Esophagus mucosa (tissue), 1 donor: ENCODE measurements at places on chromosomes 12 and 14. TPM values are rescaled to one million over a fixed set of nuclear protein-coding genes. Genes with fewer than 3 reads are reported as not detected.
A peak's percentile ranks its signal among the peaks of the same experiment; 100 is the strongest.

DNA sequence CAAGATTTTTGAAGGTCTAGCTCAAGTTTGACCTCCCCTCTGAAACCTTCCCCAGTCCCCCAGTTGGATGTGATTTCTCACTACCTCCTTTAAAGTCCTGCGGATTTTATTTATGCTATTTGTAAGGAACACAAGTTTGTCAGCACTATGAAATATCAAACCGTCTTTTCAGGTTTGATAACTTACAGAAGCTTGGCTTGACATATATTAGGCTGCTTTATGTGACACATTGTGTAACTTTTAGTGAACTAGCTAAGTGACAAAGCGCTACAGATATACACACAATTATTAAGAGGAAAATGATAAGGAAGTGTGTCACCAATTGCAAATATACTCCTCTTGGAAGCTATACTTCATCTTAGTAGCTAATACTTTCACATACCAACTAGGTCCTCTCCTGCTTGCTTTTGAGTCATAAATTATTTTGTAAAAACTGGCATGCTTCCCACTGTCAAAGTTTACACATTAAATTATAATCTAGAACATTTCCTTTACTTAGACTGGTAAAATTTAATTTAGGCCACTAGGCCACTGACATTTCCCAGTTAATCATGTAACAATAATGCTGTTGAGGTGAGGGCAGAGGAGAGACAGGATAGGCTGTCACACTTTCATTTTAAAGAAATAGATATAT, 149.5 kb downstream of the TMTC3 start:
- peak; percentile 23 for ATAC-seq

DNA sequence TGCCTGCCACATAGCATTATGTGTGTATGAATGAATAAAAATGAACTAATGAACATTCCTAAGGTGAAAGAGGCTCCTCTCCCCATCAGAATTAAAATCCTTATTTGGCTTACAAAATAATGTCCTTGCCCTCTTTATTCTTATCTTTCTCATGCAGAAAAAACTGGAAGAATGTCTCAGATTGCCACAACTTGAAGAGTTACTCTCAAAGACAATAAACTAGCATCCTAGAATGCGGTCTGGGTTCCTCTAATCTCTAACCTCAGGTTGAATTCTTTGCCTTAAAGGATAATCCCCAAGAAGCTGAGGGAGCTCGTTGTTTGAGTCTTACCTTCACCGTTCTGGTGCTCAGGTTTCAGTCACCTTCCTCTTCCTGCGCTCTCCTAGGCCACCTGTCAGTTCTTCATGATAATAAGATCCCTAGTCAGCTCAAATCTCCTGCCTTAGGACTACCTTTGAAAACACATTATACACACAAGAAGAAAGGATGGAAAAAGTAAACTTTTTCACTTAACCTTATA, 147.1 kb downstream of the PHLDA1 start:
- no peak for ATAC-seq

GRCh38 chr14:85336817-85337216, 193.1 kb upstream of the FLRT2 start:
- no peak for ATAC-seq

DNA sequence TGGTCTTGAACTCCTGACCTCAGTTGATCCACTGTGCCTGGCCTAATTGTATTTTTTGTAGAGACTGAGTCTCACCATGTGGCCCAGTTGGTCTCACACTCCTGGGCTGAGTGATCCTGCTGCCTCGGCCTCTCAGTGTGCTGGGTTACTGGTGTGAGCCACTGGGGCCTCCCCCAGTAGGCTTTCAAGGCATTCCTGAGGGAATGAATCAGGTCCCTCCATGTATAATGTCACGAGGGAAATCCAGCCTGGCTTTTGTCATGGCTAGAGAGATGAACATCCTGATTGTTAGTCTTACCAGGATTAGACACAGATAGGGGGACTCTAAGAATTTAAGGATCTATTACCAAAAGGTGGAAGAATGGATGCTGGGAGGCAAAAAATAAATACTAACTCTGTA, 51.9 kb downstream of the CPSF2 start:
- ATAC-seq = no peak

DNA sequence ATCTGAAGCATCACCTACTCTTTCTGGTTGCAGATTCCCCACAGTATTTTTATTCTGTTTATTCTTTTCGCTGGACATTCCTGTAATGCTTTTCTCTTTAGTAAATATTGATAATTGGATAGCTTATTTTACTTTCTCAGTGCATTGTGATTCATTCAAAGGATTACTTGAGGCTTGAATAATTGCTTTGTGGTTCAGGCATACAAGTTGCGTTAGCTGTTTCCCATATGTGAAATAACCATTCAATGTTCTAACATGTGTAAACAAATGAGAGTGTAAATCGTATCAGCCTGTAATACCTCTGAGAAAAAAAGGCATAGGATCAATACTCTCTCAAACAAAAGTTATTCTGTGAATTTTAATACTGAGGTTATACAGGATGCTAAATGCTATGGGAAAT, 1004.2 kb upstream of the SEL1L start:
- ATAC-seq = no peak

- ATAC-seq = peak; percentile 58
These were observed 450.3 kb downstream of the RMST start for GRCh38 chr12:97912943-97913342.

- no peak for ATAC-seq
These were observed 69.6 kb downstream of the TMTC2 start for GRCh38 chr12:82756303-82756702.

- ATAC-seq = no peak
These were observed 164.4 kb upstream of the GSC start for GRCh38 chr14:94934276-94934810.

DNA sequence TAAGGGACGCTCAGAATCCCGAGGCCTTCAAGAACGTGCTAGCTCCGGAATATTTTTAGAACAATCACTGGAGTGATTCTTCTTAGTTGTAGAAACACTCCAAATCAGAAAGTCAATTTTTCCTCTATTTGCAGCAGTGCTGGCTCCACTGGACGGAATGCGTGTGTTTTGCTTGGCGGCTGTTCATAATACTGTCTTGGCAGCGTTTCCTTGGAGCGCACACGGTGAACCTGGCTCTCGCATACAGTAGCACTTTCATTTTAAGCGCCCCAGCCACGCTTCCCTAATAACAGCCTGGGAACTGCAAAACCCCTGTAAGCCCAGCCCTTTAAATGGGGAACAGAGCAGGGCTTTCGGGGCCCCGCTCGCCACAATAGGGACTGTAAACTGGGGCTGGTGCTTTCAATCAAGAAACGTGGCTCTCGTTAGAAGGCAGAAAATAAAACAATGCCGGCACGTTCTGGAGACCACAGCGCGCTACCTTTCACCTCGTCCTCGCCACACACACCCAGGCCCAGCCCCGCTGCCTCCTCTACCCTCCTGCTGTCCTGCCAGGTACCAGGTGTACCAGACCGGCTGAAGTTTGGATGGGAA, 79.9 kb downstream of the BCL11B start:
- peak; percentile 60 for ATAC-seq

DNA sequence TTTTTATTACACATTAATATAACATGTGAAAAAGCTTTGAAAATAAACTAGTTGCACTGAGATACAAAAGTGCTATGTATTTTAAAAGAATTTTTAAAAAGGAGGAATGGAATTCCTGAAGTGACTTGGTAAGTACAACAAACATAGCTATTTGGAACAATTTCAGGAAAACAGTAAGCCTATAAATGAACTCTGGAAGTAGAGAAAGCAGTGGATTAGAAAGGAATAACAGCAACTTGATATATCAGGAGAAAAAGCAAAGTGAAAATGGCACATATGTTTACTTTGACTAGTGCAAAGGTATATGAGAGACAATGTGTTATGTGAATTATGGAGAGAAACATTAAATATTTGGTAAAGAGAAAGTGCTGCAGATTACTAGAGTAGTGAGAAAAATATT, 811.7 kb downstream of the C12orf50 start:
- ATAC-seq = no peak

GRCh38 chr14:34502001-34502400, 37.5 kb downstream of the EAPP start:
- ATAC-seq = no peak

- ATAC-seq = no peak
These were observed 31.2 kb downstream of the SUPT16H start for GRCh38 chr14:21352587-21352986.

GRCh38 chr14:51566831-51567582, 84.7 kb upstream of the FRMD6 start:
- ATAC-seq = no peak

GRCh38 chr12:559906-560455, 100.2 kb downstream of the B4GALNT3 start:
- ATAC-seq = no peak

DNA sequence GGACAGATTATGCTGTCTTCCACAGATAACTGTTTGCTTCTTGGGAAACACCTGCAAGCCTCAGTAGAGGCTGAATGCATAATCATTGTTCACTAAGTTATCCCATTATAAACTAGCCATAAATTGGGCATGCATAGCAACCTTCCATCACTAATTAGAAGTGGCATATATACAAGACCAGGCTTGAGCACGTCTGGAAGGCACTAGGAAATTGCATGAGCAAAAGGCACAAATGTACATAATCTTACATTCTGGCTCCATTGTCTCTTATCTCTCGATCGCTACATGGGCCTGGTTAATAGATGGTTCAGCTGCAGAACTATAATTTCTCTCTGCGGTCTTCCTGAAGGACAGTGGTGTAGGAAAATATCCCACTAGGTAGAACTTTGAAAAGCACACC, 679.2 kb downstream of the RPL10L start:
- ATAC-seq = no peak

GRCh38 chr14:81273961-81274575, 53.3 kb upstream of the GTF2A1 start:
- no peak for ATAC-seq

DNA sequence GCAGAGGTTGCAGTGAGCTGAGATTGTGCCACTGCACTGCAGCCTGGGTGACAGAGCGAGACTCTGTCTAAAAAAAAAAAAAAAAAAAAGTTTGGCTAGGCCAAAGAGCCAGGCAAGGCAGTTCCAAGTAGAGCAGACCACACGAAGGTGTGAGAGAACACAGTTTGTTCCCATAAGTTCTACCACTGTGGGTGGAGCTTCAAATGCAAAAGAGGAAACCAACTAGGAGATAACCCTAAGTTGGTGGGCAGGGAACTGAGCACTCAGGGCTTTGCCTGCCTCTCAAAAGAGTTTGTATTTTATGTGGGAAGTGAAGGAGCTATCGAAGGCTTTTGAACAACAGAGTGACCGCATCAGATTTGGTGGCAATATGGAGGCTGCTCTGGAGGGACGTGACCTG, 15.1 kb downstream of the SOCS2 start:
- ATAC-seq = no peak

DNA sequence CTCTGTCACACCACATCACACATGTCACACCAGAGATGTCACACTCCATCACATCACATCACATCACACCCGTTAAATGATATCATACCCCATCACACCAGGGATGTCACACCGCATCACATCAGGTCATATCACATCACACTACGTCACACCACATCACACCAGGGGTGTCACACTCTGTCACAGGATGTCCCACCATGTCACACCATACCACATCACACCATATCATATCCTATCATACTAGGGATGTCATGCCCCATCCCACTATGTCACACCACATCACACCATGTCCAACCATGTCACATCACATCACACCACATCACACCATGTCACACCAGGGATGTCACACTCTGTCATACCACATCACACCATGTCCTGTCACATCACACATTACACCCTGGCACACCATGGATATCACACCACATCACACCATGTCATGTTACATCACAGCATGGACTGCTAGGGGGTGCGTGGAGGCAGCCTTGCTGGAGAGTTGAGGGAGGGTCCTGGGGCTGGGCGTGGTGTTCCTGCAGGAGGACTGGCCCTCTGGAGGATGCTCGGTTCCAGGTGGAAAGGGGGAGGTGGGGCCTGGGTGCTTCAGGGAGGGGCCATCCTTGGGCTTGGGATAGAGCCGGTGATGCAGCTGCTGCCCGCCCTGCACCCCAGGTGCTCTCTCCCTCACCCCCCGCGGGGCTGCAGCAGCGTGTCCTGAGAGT, 134.6 kb downstream of the TMEM121 start:
- ATAC-seq = peak; percentile 35

DNA sequence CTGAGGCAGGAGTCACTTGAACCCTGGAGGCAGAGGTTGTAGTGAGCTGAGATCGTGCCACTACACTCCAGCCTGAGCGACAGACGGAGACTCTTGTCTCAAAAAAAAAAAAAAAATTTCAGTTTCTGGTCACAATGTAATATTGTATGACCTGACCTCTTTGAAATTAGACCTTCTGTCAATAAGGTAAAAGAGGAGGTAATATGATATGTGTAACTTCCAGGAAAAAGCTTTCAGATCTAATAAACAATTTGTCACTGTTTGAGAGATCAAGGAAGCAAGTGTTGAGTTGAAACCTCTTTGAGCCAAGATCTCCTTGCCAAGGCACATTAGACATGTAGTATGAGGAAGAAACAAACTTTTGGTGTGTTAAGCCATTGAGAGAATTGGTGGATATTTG, 101.7 kb upstream of the ATF7IP start:
- no peak for ATAC-seq

DNA sequence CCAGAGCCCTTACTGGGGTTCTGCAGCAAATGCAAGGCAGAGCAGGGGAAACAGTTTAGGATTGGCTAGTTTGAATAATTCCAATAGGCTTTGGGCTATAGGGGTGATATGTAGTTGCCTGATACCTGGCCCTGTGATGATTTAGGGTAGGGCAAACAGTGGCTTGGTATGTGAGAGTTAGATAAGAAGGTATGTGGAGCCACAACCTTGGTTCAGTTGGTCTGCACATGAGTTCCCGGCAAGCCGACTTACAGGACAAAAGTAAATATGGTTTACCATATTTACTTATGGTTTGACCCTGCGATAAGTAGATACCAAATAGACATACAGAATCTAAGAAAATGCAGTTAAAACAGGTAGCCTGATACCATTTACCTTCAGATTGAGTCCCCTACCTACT, 8.3 kb upstream of the CAPRIN2 start:
- ATAC-seq = no peak

DNA sequence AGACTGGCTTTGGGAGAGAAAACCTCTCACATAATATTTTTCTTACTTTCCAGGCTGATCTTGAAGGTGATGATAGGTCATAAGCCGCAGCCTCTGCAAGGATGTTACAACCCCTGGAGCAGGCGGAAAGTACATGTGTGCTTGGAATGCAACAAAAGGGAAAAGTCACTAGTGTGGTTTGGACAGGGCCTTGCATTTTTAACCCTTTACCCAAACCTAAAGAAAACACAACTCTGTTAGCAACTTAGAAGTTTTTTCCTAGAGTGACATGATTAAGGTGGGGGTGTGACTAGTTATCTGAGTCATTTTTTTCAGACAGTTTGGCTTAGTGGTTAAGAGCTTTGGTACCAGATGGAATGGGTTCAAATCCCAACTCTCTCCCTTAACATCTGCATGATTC, 97.0 kb downstream of the TMEM30B start:
- no peak for ATAC-seq

- no peak for ATAC-seq
These were observed 64.5 kb downstream of the SEC23A start for GRCh38 chr14:39038542-39038941.

GRCh38 chr12:65657635-65658034, 166.6 kb upstream of the HMGA2 start:
- ATAC-seq = no peak

SPIC gene
- 0.16 TPM for total RNA-seq

HHIPL1 gene
- 0.28 TPM for total RNA-seq

CMTM5 gene
- total RNA-seq = not detected

ANKRD33 gene
- not detected for total RNA-seq

GPR135 gene
- 0.56 TPM for total RNA-seq

ESR2 gene
- total RNA-seq = 0.48 TPM

GPRC5D gene
- total RNA-seq = not detected

CDH24 gene
- total RNA-seq = 3.4 TPM

ADAM21 gene
- total RNA-seq = not detected
